Bone marrow (tissue), 2 donors: ENCODE measurements at places on chromosomes 2 and 18.

- DNase-seq: no peak
Observed at GRCh38 chr2:196173505-196173904, 2.1 kb upstream of the STK17B start.

GRCh38 chr2:98634406-98635092, 26.2 kb downstream of the UNC50 start:
- DNase-seq: no peak

GRCh38 chr2:215110918-215111317, 27.5 kb downstream of the ABCA12 start:
- DNase-seq: no peak

DNA sequence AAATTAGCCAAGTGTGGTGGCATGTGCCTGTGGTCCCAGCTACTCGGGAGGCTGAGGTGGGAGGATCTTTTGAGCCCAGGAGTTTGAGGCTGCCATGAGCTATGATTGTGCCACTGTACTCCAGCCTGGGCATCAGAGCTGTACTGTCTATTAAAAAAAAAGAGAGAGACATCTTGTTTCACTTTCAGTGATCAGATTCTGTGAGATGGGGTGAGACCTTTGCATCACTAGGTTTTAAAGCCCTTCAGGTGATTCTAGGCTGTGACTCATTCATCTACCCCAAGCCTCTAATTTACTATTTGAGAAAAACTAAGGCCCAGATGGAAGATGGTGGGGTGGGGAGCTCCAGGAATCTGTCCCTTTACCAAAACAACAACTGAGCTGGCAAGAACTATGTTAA, 7.1 kb downstream of the C2orf92 start:
- DNase-seq: no peak

GRCh38 chr2:204583773-204584172, 38.5 kb downstream of the PARD3B start:
- no peak for DNase-seq

DNA sequence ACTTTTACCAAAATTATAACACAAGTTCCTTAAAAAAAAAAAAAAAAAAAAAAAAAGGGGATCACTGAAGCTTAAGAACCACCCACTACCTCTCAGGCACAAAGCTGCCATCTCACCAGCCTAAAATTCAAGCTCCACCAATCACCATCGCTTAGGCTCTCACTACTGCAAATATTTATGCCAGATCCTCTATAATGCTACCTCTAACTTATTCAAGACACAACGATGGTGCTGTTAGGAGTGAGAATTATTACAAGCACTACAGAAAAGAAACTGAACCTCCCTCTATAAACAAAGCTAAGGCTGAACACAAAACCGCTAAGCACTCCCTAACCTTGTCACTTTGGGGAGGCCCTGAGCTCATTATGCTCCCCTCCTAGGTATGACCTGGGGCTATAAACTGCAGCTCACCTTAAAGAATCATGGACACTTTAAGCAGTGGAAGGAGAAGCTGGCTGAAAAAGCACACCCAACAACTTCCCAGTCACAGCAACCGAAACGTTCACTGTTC, 3.6 kb downstream of the FZD5 start:
- no peak for DNase-seq

GRCh38 chr2:151569167-151569566, 159.5 kb downstream of the RIF1 start:
- DNase-seq: no peak

DNA sequence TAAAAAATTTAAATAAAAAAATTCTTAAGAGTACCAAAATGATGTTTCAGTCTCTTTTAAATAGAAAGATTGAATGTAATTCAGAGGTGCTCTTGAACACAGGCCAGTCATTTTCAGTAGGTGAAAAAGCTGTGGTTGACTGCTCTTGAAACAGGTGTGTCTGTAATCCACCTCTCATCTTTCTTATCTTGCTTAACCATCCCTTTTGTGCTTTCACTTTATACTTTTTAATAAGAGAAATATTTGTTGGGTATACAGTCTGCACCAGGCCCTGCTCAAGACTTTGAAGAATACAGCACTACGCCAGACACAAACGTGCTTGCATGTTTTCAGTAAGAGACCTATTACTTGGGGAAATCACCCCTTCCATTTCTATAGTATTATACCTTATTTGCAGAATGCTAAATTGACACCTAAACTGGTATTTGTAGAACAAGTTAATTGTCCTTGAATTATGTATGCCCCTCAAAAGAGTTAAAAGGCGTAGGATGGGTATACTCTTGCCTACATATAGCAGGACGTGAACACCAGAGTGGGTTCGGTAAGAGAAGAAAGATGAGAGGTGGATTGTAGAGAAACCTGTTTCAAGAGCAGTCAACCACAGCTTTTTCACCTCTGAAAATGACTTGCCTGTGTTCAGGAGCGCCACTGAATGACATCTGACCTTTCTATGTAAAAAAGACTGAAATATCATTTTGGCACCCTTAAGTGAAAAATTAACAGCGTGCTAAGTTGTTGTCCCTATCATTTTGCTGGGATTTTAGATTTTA, 4.0 kb upstream of the RTN4 start:
- DNase-seq: no peak

- DNase-seq: no peak
Observed at GRCh38 chr2:48954935-48955334, 199.4 kb downstream of the FSHR start.

GRCh38 chr2:26438526-26438925, 36.8 kb downstream of the DRC1 start:
- no peak for DNase-seq

GRCh38 chr18:27652480-27653121, 467.5 kb upstream of the CHST9 start:
- DNase-seq: no peak

DNA sequence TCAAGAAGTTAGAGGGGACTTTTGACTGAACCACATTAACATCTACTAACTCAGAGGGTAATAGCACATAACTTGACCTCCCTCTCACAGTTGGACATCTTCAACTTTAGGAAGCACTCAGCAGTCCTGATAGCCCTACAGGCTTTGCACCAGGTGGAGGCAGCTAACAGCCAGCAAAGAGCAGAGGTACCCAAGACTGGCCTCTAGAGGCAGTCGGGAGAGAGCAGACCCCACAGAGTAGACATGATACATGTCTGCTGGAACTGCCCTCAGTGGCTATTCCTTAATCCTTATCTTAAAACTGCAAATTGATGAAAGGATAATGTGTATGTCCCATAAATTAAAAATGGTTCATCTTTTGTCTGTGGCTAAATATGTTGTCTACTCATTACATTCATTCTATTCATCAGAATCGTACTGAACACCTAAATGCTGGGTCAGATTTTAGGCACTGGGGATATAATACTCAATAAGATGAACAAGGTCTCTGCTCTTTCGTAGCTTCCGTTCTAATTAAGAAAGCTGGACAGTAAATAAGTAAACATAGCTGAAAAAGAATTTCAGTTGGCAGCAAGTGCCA, 49.8 kb downstream of the CAB39 start:
- DNase-seq: no peak

DNA sequence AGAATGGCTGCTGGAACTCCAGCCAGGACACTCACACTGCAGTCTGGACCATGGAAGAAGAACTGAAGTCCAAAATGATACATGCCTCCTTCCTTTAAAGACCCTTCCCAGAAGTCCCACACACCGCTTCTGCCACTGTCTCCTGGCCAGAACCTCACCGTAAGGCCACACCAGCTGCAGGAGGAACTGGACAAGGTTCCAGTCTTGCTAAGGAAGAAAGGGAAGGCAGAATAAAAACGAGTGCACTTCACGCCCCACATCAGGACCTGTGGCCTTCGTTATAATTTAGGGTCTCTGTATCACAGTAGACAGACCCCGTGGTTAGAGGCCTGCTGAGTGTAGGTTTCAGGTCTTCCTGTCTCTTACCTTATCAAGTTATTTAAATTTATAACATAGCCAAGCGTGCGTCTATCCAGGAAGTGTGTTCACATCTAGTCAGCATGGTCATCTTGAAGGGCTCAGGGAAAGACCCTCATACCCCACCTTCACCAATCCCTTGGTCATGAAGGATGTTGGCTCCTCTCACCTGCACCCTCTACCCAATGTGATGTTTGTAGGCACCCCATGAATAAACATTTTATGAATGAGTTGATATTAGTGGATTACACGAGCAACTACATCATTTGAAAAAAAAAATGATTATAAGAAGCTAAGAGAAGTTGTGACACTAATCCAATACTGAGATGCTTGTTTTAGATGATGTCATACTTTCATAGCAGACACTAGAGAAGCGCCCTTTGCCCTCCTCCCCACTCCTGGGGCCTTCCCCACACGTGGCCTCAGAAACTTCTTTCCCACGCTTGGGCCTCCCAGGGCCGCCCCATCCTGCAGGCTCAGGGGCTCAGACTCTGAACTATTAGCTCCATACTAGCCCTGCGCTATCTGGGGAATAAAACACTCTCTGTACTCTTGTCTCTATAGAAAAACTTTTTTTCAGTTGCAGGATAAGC, 157.6 kb downstream of the FAM210A start:
- DNase-seq: no peak
